C1 segment of cervical spinal cord (tissue), 14 donors: ENCODE measurements at places on chromosomes 2 and 18.

- no peak for DNase-seq
These were observed 63.6 kb upstream of the EHBP1 start for GRCh38 chr2:62641936-62642335.

GRCh38 chr18:75592527-75592926 is 165.0 kb upstream of the SMIM21 start:
- DNase-seq, result no peak

GRCh38 chr2:85276571-85277118 is 51.1 kb downstream of the TGOLN2 start:
- DNase-seq, result no peak

- no peak for DNase-seq
These were observed 1322.1 kb upstream of the ZEB2 start for GRCh38 chr2:145841973-145842372.

GRCh38 chr2:65231121-65231520 is 3.5 kb downstream of the ACTR2 start:
- DNase-seq, result no peak

DNA sequence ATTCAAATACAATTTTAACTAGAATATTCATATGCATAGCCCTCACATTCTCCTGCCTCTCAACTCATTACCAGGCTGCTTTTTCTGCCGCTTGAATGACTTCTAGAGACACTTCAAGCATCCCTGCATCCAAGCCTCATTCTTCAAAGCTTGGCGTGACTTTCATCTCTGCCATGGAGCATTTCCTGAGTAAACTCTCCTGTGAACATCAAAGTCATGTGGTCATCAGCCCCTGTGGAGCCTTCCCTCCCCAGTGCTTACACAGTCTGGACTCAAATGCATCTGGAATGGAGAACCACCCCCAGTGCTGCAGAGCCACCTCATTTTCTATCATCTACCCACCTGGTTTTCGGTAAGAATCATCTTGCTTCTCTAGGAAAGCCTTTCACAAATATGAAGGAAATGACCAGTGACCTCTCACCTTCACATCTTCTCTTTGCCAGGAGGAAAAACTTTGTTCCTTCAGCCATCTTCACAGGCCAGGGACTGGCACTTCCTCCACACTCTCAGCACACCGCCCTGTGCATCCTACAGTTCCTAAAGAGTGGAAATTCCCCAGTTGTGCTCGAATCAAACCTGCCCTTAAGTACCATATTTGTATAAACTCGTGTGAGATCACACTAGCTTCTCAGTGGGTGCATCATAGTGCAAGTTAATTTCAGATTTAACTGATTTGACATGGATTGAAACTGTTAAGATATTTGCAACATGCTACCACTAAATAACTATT is 116.4 kb downstream of the COL6A3 start:
- DNase-seq, result no peak

DNA sequence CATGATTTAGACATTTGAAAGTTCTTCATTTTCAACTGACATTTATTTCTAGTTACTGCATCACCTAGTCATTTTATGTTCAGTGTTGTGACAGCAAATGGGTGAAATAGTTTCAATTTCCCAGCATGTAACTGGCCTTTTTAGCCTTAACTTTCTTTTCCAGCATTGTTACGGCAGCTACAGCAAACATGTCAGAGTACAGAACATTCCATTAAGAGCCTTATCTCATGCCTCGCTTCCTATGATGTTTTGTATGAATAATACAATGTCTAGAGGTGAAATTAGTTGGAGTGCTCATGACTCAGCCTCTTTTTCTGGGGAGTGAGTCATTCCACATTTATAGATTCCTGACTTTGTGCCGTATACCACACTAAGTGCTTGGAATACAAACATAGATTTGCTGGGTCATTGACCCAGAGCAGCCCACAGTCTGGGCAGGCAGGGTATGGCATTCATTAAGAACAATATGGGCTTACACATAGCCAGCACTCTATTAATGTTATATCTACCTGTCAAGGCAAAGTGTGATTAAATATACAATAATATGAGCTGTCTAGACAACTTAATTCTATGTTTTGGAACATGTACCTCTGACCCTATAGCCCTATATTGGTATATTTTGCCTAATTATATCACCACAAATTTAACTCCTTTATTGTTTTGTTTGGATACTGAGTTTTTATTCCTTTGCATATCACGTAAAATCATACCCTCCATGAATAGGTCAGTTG is 72.2 kb downstream of the MAP2 start:
- no peak for DNase-seq

GRCh38 chr2:241511091-241511741 is 2.8 kb upstream of the STK25 start:
- no peak for DNase-seq

DNA sequence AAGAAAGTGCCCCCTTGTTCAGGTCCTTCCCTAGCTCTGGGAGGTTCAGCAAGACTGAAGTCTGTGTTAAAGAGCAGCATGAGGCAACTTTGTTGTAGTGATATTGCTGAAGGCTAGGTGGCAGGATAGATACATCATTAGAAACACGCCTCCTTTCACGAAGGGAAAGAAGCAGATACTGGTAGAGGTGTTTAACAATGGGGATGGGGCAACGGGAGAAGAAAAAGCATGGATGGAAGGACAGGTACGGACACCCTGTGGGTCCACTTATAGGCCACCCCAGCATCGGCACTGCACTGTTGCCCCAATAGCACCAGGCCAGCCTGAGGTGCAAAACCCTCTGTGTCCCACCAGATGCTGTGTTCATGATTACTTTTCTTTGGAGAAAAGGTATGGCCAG is 3.5 kb upstream of the IGFBP5 start:
- no peak for DNase-seq

- no peak for DNase-seq
These were observed 70.1 kb downstream of the GTF3C3 start for GRCh38 chr2:196729418-196729817.

DNA sequence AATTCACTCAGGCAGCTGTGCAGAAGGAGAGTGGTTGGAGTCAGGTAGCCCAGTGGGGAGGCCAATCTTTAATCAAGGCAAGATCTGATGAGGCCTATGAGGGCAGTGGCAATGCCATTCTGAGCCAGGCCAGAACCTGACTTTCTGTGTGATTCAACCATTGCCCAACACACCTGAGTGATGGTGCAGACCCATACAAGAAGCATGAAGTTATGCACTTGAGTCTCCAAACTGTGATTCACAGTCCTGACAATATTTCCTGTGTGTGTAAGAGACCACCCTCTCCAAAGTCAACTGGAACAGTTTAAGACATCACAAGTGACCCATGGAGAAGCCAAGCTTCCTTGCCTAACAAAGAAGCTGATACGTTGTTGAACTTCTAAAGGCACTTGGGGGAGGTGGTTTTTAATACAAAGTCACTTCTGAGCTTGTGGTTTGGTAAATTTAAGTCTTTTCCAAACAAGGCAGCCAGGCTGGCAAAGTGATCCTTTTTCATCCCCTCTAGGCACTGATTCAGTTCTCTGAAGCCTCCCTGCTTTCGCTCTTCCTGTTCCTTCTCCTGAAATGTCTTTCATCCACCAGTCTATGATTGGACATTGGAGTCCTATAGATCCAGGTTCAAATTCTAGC is 49.0 kb downstream of the VSNL1 start:
- no peak for DNase-seq

GRCh38 chr2:27212626-27213471 is 781 bp upstream of the SLC5A6 start:
- DNase-seq, result no peak

- no peak for DNase-seq
These were observed 314.5 kb upstream of the MMADHC start for GRCh38 chr2:149902081-149902480.

DNA sequence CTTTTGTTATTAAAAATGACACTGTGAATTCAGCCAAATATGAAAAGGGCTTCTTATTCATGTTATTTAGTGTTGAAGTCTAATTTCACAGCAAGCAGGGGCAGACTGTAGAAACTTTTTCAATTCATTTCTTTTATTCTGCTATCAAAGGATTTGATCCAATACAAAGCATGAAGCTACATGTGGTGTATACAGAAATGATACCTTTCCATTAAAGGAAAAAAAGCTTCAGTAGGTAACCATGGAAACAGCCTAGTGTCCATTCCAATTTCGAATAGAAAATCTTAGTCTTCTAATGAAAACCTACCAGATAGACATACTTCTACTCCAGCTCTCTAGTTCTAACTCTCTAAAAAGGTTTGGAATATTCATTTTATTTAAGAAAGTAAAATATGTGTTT is 276.2 kb upstream of the KCNJ3 start:
- no peak for DNase-seq

- DNase-seq, result no peak
These were observed 316.5 kb downstream of the MTX2 start for GRCh38 chr2:176585791-176586190.

DNA sequence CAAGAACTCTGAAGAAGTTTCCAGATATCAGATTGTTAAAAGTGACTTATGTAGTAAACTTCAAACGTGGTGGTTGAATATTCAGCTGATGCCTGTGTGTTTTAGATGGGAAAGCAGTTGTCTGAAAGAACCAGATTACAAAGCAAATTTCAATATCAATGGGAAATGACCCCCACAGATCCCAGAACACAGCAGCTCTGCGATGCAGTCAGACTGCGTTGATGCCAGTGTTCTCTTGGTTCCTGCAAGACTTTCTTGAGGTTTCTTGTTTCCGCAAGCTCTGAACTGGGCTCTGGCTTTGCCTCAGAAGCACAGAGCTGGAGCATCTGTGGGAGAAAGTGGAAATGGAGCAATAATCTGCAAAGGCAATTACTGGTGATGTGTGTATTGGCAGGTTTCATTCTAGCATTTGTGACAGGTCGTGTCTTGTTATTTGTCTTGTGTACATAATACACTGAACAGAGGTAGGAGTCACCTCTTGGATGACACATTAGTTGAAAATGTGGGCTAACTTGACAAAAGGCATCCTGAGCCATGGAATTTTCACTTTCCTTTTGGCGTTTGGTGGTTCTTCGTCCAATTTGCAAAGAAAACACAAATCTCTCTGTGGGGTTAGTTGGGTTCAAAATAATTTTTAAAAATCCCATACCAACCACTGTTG is 10.8 kb upstream of the LYPD6B start:
- no peak for DNase-seq

DNA sequence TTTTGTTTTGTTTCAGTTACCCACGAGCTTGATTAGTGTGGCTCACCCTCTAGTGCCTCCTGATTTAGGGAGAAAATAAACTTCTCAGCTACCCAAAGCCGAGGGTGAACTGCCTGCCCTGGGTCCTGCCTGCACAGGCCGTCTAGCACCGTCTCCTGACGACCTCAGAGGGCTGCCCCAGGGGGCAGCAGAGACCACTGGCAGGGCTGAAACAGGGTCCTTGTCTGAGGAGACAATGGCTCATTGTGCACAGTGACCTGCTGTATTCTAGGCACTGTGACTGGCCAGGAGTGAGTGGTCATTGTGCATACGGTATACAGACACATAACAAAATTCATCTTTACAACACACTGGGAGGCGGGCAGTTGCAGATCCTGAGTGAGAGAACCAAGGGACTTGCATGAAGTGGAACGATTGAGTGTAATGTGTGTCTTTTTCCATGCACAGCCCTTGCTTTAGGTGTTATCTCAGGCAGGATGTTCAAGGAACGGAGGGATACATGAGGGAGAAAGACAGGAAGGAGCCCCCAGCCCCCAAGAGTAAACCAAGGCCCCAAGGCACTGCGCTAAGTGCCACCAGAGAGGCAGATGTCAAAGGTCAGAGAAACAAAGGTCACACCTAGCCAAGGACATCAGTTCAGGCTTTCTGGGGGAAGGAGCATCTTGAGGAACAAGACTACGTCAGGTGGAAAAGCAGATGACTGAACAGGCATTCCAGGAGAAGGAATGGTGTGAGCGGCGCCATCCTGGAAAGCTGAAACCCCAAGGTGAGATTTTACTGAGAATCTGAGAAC is 421.3 kb downstream of the LPIN1 start:
- DNase-seq, result no peak

GRCh38 chr18:58223717-58224424 is 179.8 kb downstream of the NEDD4L start:
- no peak for DNase-seq

DNA sequence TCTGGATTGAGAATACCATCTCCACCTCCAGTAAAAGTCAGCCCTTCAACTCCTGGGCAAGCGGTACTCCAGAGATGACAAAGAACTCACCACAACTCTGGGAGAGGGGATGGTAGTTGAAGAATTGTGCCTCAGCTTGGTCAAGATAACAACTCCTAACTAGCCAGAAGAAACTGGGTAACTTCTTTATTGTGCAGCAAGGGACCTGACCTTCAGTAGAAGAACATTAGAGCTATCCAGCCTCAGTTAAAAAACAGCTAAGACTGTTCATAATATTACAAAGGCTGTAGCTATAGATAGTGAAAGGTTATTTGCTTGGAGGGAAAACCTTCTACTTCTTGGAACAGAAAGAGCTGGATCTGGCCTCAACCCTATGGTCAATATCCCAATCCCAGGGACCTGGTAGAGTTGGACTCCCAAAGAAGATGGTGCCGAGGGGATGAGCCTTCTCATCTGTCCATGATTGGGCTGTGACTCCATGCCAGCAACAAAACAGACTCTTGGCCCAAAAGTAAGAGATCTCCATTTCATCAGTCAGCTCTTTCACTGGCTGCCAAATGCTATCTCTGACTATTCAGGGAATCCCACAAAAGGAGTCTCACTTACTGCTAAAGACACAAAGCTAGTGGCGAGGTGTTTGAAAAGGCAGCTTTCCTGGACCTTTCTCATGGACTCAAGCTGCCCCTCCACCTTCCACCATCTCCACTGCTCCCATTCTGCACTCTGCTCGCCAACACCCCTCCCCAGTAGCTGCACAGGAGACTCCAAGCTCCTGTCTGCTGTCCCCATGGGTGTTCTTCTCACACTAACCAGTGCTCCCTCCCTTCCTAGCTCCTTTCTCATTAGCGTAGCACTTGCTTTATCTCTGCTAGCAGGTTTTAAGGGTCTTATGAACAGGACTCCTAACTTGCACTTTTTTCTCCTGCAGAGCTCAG is 145.8 kb downstream of the CAPN13 start:
- DNase-seq, result no peak

DNA sequence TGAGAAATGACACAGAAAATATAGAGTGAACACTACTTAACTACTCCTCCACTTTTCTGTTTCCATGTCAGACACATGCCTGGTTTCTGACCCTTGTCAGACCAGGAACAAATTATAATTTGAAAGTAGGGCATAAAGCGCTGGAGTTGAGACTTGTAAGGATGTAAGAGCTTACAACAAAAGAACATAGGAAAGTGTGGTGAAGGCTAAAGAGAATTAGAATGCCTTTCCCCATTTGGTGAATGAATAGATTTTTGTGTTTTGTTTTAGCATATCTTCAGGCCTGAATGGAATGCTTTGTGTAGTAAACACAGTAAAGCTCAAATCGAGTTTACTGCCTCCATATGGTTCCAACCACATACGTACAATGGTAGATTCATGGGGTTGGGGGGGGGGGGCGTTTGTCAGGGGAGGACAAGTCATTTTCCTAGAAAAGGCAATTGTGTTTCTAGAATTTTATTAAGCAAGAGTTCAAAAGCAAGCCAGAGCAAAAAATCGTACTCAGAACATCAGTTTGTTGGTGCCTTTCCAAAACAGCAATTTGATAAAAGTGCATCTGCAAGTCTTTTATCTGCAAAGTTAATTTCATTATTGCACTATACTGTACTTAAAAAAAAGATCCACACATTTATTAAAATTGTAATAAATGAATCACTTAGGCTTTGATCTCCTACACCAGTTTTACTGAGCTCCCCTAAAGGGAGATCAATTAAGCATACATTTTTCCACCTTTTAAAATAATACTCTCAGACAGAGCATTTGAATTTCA is 30.9 kb downstream of the NRXN1 start:
- no peak for DNase-seq

GRCh38 chr18:27312153-27312552 is 127.0 kb upstream of the CHST9 start:
- DNase-seq, result no peak
